ENCODE measurements at places on chromosomes 3 and 15. TPM values are rescaled to one million over a fixed set of nuclear protein-coding genes. Genes with fewer than 3 reads are reported as not detected.

DNA sequence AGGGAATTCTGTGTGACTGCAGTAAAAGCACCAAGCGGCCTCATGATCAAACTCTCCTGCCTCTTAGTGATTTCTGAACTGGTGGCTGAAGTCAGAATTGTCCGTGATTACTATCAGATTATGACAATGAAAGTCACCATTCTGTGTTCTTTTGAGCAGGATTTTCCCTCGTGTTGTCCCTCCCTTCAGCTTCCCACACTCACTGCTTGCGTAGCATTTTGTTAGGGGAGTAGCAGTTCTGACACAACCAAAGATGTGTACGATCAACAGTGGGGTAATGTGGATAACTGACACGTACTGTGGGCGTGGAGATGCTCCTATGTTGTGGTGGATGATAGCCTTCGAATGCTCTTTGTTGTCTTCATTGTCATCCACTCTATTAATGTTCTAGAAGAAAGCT is 67.8 kb upstream of the ICE2 start:
- no peak for DNase-seq

The WNT5A gene
- polyA plus RNA-seq = 3.4 TPM

DNA sequence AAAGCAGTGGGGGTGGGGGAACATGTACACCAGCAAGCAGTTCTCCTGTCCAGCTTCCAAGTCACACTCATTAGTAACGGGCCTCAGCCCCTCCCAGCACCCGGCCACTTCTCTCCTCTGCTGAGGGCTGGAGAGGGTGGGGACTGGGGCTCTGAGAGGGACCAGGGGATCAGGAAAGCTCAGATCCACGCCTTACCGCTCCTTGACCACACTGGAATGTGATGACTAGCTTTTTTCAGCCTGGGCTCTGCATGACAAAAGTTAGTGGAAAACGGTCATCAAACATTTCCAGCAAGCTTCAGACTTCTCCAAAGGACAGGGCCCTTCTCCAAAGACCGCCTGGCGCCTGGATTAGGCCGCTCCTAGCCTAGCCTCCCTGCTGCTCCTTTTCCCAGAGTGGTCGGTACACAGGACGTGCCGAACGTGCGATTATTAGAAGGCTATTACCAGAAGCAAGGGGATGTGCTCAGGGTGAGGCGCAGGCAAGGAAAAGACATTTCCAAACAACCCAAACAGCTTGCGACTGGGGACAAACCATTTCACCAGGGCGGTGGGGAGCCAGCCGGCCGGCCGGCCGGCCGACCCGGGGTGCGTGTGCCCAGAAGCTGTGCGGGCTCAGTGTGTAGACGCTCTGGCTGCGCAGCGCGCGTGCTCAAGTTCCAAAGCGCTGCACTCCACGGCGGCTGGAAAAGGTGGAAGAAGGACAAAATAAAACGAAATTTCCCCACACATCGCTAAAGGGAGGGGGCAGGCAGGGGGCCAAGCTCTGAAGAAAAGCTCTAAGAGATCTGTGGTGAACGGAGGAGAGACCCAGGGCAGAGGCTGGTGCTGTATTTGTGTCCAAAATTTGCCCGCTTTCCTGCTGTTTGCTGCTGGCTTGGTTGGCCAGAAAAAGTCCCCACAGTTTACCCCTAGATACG is 51.0 kb upstream of the SSR3 start:
- peak; percentile 89 for DNase-seq

The DUOX2 gene
- polyA plus RNA-seq = 2.6 TPM

DNA sequence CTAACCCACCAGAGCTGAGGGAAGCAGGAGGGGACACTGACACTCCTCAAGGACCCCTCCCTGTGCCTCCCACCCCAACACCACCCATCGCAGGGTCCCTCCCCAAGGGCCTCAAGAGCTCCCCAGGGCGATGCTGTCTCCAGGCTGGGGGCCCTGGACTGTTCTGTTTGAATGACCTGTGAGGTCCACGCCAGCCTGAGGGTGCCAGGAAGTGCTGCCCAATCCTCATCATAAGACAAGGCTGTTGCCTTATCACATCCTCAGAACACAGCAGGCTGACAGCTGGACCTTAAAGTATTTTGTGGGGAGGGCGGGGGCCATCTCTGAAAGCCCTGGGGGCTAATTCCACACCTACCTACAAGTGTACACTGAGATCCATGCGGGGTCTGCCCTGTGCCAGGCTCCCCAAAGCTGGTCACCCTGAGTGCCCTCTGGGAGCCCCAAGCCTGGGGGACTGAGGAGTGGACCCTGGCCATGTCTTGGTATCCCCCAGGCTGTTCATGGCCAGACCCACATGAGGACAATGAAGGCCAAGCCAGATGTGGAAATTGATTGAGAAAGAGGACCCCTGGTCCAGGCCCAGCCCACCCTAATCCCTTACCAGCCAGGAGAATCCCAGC is 23.8 kb upstream of the GOLGA6C start:
- DNase-seq = no peak

- DNase-seq = no peak
These were observed 406.4 kb upstream of the NPAP1 start for GRCh38 chr15:24269166-24269571.

The STRIT1 gene
- polyA plus RNA-seq = 2.5 TPM

GRCh38 chr3:169133178-169134161 is 530.0 kb downstream of the MECOM start:
- DNase-seq = no peak

DNA sequence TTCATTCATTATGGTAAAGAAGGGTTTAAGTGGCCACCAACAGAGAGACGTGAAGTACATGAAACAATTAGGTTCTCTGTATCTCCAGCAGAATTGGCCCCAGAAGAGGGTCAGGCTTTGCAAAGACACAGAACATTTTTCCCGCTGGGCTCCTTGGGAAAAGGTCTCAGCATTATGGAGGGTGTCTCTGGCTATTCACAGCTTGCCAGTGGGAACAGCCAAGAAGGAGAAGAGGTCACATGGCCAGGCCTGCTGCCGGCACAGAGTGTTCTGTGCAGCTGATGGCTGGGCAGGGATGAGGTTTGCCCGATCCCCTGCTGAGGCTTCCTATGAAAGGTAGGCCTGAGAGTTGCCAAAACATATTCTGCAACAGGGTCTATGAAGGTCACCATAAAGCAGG is 77.8 kb upstream of the LPP start:
- peak; percentile 80 for DNase-seq

- DNase-seq = no peak
These were observed 36.0 kb downstream of the ADAMTS9 start for GRCh38 chr3:64651741-64652241.

DNA sequence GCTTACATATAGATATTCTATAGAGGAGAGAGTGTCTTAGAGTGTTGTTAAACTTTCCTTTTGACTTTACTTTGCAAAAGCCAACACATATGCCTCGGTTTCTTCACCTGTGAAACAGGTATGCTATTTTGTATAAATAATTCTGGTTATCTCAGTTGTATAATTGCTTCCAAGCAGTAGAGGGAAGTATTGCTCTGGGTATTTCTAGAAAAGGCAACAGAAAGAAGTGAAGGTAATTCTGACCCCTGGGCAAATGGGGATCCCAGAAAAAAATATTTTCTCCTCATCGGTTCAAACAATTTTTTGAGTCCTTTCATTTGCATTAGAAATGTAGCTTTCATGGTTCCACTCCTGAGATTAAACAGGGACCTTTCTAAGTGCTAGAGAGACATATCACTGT is 216.5 kb upstream of the SEMA6D start:
- no peak for DNase-seq

DNA sequence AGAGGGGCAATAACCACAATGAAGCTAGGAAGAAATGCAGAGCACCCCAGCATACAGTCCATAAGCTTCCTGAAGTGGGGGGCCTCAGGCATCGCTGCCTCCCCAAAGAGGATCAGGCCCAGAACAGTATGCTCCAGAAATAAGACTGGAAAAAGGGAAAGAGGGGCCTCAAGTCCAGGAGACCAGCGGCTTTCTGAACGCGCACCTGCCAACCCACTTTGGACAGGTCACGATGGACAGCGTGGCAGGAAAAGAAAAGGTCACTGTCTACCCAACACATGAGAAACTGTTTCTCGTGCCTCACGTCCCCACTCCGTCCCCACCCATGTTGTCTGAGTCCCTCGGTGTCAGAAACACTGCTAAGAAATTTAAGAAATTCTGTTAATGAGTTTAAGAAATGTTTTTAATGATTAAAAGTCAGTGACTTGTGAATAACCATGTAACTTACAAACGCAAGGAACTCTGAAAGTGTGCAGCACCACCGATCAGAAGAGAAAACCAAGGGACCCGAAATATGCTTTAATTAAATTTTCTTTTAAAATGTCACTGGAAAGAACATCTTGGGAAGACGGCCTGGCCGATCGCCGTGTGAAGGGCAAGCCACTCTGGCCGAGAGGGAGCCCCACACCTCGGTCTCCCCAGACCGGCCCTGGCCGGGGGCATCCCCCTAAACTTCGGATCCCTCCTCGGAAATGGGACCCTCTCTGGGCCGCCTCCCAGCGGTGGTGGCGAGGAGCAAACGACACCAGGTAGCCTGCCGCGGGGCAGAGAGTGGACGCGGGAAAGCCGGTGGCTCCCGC is 1.7 kb upstream of the PPARG start:
- no peak for DNase-seq

The ATP2B2 gene
- polyA plus RNA-seq = 1.1 TPM

The FGF7 gene
- polyA plus RNA-seq = 1.6 TPM

DNA sequence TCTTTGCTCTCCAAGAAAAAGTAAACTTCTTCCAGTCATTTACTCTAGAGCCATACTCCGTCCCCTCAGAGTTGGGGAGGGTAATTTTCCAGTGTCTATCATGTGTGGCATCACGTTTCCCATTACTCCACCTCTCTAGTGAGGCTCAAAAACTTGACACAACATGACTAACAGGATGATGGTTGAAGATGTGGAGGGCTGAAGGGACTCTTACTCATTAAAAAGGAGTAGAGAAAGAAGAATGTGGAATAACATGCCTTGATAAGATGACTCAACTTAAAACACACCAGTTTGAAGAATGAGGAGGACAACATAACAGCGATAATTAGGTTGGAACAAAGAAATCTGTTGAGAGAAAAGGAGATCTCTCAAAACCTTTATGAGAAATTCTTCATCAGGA is 894.3 kb downstream of the OTOL1 start:
- DNase-seq = no peak

DNA sequence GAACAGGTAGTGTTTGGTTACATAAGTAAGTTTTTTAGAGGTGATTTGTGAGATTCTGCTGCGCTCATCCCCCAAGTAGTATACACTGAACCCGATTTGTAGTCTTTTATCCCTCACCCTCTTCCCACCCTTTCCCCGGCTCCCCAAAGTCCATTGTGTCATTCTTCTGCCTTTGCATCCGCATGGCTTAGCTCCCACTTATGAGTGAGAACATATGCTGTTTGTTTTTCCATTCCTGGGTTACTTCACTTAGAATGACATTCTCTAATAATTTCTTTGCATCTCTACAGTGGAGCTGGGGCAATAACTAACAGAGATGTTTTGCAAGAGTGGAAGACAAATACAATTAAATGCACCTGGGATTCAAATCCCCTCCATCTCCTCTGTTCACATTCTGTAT is 93.2 kb downstream of the TP63 start:
- DNase-seq = no peak

GRCh38 chr15:70829371-70830166 is 24.4 kb downstream of the LARP6 start:
- DNase-seq = peak; percentile 3

DNA sequence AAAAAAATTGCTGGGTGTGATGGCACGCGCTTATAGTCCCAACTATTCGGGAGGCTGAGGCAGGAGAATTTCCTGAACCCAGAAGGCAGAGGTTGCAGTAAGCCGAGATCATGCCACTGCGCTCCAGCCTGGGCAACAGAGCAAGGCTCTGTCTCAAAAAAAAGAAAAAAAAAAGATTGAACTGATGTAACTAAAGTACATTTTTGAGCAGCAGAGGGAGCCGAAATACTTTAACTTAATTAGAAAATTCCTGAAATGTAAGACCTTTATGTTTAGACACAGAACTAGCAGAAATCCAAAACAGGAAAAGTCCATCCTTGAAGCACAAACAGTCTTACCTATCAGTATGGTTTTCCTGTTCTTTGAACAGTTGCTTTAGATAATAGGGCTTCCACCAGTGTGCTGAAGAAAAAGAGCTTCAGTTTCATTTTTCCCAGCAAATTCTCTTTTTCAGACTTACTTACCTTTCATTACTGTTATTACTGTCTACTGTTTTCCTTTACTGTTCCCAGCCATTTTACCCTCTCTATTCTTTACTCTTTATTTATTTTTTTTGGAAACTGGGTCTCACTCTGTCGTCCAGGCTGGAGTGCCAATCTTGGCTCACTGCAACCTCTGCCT is 33.4 kb upstream of the ZNF609 start:
- DNase-seq = no peak

The TGM4 gene
- polyA plus RNA-seq = 1.1 TPM

DNA sequence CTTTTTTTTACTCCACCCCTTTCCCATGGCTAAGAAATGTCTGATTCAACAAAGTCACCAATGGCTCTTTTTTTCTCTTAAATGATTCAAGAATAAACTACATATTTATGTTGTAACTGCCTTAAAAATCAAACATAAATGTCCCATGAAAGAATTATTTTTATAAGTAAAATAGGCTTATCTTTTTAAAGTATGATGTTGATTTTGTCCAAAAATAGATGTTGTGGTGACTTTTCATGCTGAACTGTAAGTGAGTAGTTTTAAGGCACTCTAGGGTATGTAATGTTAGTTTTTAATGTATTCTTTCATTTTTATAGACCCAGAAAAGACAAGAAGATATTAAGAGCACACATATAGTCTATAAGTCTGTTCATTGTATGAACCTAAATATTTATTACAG is 594.9 kb downstream of the NLGN1 start:
- DNase-seq = no peak

DNA sequence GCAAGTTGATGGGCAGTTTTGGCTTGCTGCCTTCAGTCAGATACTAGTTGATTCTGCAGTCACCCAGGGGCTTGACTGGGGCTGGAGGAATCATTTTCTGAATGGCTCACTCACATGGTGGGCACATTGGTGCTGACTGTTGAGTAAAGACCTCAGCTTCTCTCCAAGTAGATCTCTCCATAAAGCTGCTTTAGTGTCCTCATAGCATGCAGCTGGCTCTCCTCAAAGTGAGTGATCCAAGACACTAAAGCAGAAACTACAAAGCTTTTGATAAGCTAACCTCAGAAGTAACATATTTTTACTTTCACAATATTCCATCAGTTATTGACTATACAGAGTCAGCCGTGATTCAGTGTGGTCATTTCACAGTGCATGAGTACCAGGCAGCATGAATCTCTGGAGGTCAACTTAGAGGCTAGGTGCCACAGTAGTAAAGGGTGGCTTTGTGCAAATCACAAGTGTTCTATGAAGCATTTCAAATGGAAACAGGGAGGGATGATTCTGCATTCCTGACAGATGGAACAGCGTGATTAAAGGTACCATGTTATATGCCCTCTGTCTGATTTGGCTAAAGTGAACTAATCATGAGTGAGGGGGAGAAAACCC is 24.3 kb upstream of the ATP8B4 start:
- DNase-seq = no peak

DNA sequence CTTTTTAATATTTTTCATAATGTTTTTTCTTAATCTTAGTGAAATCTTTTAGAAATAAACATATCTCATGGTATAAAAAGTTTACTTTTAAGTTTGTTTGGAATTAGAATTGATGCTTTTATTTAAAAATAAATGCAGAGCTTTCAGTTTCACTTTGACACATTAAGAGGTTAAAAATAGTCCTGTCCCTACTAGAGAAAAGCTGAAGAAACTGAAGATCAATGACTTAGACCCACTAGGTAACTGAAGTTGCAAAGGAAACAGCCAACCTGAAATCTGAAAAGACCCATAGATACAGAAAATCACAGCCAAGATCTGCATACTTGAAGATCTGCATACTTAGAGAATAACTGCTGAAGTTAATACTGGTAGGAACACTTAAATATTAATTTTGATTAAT is 237.6 kb downstream of the RAP2B start:
- no peak for DNase-seq

Measured in testis (tissue), 5 donors.